Brain pericyte (primary cell): ENCODE measurements at places on chromosomes 7 and 10.

DNA sequence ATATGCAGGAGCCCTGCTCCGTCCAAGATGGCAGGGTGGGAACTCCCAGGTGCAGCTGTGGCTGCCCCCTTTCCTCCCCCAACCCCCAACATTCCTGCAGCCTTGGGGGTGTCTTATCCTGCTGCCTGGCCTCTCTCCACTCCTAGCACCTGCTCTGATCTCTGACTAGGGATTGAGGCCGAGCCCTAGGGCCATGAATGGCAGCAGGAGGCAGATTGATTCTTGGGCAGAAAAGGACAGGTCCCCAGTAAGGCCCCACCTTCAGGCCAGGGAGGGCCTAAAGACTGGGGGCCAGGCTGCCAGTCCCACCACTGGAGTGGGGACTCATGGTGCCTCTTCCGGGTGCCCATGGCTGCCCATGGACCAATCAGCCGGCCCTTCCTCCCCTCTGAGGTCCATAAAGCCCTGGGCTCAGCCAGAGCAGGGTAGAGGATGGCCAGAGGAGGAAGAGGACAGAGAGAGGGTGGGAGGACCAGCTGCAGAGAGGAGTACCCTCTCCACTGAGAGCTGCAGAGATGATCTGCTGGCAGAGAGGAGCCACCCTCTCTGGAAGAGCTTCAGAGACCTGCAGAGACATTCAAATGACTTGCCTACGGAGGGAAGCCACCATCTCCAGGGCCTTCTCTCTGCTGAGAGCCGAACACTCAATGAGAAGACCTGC, 8.3 kb upstream of the COA1 start:
- no peak for DNase-seq

- no peak for DNase-seq
These were observed 16.3 kb downstream of the CYP3A4 start for GRCh38 chr7:99767662-99768061.

DNA sequence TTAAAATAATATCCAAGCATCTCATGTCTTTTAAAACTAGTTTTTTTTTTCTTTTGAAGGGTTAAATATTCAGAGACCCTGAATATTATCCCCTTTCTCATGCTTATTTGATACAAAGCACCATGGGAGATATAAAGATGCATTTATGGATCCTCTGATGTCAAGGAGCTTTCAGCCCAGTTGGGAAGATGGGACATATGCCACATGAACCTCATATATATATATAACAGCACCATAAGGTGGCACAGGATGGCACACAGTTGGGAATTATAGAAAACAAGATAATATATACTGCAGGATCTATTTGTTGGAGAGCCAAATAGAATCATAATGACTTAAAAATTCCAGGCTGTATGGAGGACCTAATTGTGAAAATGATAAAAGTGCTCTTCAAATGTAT, 185.4 kb upstream of the IMMP2L start:
- no peak for DNase-seq

GRCh38 chr7:22194658-22195273, 162.2 kb downstream of the RAPGEF5 start:
- no peak for DNase-seq

- DNase-seq: no peak
These were observed 25.7 kb upstream of the CDK14 start for GRCh38 chr7:90570373-90570959.

DNA sequence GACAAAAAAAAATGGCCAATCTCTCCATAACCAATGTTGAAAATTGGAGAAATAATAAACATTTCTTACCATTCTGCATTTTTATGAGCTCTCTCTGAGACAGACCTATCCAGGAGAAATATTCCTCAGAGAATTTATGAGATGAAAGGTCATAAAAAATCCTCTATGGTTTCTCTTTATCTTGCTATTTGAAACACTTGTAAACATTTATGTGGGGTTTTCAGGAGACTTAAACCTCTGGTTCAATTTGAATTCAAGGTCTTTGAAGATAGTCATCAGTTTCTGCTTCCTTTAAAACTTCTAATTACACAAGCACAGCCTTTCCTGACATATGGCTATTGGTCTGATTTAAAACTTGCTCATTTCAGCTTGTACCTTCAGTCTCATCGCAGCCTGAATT, 78.5 kb upstream of the APBB1IP start:
- no peak for DNase-seq

DNA sequence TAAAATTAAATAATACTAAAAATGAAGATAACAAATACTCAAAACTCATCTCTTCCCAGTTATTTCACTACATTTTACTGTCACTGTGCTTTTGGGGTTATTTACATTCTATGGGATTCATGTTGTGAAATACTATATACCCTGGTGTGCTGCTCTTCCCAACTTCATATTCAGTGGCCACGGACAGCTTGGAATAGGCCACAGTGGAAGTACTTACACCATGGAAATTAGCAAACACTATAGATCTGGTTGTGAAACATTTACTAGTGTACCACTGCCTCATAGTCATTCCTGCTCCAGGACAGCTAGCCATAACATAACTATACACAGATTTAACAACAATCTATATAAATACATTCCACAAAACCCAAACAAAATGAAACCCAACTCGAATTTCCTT, 21.2 kb upstream of the KDM7A start:
- DNase-seq: no peak

GRCh38 chr10:65413001-65413400, 1512.8 kb upstream of the LRRTM3 start:
- DNase-seq: no peak

GRCh38 chr7:563629-564170, 44.1 kb upstream of the PDGFA start:
- no peak for DNase-seq

GRCh38 chr7:132547821-132548220, 28.4 kb downstream of the PLXNA4 start:
- no peak for DNase-seq

- DNase-seq: no peak
These were observed 195.4 kb downstream of the MACC1 start for GRCh38 chr7:20021831-20022230.

GRCh38 chr10:112145263-112145662, 38.3 kb downstream of the GPAM start:
- DNase-seq: no peak

- DNase-seq: no peak
These were observed 4.0 kb upstream of the ZCCHC24 start for GRCh38 chr10:79449181-79450146.

- DNase-seq: no peak
These were observed 3.5 kb downstream of the MDFIC start for GRCh38 chr7:114925434-114925833.

DNA sequence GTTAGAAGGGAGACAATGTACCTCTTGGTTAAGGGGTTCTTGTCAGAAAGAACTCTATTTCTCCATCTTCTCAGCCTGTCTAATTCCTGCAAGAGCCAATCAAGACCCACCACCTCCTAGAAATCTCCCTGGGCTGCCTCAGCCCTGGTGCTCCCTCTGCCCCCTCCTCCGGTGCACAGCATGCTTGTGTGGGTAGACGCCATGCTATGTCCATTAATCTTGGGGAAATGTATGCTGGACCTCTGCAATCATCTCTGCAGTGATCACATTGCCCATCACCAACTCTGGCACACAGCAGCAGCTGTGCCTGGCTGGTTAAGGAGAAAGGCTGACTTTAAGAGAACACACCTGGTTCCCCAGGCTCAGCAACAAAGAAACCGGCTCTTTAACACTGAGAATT, 37.3 kb downstream of the SH3PXD2A start:
- DNase-seq: no peak

DNA sequence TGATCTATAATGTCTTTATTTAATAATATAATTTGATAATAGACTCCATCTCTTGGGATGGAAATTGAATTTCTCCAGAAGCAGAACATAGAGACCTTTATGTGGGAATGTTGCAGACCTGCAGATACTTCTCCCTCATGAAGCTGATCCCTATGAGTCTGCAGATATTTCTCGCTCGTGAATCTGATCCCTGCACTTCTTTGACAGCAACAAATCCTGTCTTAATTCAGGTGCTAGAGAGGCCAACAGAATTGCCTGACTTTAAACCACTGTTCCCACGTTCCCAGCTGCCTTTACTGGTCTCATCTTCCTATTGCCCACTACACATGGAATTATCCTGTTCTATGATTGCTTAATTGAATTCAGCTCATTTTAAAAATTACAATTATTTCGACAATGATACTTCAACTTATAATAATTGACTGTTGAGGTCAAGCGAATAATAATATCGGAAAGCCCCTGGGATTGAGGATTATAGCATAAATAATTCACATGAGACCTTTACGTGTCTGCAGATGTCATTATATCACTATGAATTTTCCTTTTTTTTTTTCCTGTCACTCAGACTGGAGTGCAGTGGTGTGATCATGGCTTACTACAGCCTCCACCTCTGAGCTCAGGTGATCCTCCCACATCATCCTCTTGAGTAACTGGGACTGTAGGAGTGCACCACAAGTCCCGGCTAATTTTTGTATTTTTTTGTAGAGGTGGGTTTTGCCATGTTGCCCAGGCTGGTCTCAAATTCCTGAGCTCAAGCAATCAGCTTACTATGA, 486.4 kb upstream of the ADARB2 start:
- DNase-seq: no peak

DNA sequence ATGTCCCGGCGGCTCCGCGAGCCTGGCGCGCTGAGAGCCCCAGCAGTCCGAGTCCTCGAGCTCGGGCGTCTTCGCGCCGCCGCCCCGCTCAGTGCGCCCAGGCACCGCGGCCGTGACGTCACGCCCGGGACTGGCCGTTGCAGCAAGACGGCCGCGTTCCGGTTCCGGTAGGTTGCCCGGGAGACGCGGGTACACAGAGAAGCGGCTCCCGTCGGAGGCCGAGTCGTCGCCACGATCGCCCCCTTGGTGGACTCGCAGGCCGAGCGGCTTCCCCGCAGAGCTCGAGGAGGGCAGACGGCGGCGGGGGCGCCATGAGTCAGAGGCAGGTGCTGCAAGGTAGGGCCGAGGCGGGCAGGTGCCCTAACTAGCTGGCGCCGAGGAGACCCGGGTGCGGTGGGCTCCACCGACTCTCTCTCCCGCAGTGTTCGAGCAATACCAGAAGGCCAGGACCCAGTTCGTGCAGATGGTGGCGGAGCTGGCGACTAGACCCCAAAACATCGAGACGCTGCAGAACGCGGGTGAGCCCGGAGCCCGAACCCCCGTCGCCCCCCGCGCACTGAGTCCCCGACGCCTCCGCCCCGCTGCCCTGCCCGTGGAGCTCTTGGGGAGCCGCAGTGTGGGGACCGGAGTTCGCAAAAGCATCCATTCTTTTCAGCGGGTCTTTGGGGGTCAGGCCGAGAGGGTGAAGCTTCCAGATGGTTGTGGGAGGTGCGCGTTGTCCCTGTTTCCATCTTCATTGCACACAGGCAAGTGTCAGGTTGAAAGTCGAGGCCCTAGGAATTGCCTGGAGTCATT, at the start of gene SPAG6:
TSS of gene SPAG6 (plus strand) at position 196 of the 795 bp plus-strand sequence. CDS start at position 312, 116 bp downstream.
- DNase-seq: no peak

GRCh38 chr10:21369697-21370096, 155.8 kb downstream of the SKIDA1 start:
- DNase-seq: no peak

- DNase-seq: no peak
These were observed 674 bp downstream of the MRPS24 start for GRCh38 chr7:43868681-43869005.

DNA sequence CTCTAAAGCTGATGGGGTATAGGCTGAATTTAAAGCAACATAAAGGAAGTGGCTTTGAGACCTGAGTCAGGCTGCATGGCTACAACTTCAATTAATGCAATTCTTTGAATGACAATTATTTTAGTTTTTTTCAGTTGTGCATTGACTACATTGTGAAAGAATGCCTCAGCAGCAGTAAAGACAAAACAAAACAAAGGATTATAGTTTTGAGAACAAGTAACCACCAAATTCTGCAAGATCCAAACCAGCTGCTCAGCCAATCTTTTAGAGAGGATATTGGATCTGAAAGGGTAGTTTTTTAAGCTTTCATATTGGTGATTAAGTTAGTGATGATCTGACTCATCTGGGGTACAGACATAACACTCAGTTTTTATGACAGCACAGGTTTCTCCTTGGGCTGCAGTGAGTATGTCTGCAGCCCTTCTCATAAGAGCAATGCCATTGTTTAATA, 40.6 kb upstream of the ABCA13 start:
- no peak for DNase-seq

DNA sequence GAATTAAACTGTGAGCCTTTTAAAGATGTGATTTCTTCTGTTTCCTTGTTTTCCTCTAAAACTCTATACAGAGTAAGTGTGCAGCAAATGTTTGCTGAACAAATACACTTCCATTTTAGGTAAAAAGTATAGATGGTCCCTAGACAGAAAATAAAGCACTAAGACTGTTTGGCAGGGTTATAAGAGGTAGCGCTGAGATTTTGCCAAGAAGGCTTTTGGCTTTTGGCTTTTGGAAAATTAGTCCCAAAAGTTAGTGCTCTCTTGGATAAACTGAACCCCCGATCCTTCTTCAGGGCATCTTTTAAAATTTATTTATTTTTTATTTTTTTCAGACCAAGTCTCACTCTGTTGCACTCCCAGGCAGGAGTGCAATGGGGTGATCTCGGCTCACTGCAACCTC, 175.7 kb upstream of the NRP1 start:
- no peak for DNase-seq

- DNase-seq: no peak
These were observed 468.8 kb upstream of the MGMT start for GRCh38 chr10:128998101-128998805.

- DNase-seq: no peak
These were observed 128.6 kb downstream of the ICA1 start for GRCh38 chr7:8133188-8133848.

DNA sequence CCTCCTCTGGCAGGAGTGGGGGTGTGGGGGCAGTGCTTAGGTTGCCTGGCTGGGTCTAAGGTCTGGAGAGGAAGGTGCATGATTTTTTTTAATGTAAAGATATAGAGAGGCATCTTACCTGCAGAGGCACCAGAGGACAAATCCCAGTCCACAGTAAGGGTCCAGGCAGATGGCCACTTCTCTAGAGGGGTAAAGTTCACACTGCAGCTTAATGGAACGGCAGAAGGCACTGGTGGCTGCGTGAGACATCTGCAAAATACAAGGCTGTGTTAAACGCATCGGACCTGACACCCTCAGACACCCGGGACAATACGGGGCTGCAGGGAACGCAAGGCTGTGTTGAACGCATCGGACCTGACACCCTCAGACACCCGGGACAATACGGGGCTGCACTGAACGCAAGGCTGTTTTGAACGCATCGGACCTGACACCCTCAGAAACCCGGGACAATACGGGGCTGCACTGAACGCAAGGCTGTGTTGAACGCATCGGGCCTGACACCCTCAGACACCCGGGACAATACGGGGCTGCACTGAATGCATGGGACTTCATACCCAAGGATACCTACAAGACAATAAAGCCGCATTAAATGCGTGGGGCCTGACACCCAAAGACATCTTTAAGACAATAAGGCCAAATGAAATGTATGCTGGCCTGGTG, 206.0 kb downstream of the ZMYND11 start:
- DNase-seq: no peak
